ENCODE measurements at places on chromosomes 3 and 15.

DNA sequence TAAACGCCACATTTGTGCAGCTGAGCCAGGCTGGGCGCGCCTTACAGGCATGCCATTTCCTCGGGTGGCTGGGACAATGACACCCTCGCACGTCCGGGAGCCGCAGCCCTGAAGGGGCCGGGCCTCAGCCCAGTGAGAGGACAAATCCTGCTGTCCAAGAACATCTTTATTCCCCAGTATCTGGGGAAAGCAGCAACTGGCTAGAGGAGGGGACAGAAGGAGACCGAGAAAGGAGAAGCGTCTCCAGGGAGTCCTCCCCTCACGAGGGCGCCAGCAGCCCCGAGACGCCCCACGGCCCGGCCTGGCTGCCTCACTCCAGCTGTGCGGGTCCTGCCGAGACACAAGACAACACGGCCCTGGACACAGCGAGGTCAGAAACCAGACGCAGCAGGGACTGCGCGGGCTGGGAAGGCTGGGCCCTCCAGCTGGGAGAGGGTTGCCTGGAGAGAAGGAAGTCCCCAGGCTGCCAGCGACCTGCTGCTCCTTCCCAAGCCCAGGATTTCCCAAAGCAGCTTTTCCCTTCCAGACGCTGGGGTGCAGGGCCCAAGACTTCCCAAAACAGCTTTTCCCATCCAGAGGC lies 130.2 kb downstream of the CHSY1 start:
- peak; percentile 37 for DNase-seq

GRCh38 chr3:37140899-37141541 lies 33.4 kb downstream of the LRRFIP2 start:
- DNase-seq: no peak

DNA sequence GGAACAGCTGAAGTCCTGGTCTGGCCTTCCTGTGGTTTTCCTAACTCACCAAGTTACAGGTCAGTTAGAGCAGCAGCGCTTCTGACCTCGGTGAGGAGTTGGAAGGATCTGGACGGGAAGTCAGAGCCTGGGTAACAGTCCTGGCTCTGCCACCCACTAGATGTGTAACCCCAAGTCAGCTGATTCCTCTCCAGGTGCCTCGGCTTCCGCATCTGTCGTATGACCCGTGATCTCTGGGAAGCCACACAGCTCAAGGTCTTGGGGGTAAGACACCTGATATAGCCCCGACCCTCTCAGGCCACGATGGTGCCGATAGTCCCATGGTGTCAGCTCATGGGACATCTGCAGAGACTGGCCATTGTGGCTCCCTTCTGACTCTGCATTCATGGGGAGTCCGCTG lies 8.3 kb upstream of the PIGZ start:
- DNase-seq: no peak

- no peak for DNase-seq
These were observed 3.9 kb upstream of the MASP1 start for GRCh38 chr3:187295316-187296034.

GRCh38 chr3:112627419-112627818 lies 13.5 kb downstream of the CCDC80 start:
- no peak for DNase-seq

GRCh38 chr3:14208977-14209394 lies 30.4 kb downstream of the LSM3 start:
- DNase-seq: no peak

DNA sequence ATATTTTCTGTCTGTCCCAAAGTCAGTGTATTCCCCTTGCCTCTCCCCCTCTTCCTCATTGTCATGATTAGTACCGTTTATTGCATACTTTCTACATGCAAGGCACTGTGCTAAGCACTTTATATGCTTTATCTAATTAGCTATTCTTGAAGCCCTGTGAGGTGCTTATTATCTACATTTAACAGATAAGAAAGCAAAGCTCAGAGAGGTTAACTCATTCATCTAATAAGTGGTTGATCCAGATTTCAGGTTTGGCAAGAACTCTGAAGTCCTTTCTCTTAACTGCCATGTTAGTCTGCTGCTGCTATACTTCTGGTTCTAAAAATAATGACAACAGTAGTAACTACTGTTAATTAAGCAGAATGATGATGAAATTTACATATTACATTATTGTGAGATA lies 13.5 kb downstream of the IQGAP1 start:
- no peak for DNase-seq

DNA sequence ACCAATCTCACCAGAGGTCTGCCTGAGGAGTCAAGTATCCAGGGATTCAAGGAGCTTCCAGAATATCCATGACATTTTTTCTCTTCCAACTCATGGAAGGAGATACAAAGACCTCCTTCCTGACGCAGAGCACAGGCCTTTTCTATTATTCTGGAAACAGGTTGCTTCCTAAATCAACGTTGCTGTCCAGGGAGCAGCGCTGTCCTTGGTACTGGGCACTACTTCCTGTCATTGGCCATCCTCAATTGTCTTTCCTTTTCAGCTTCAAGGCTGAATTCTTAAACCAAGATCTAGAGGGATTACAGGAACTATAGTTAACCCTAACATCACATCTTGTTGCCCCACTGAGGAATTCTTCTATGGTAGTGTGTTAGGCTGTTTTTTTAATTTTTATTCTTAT lies 50.4 kb upstream of the TBC1D21 start:
- DNase-seq: no peak

GRCh38 chr3:194167480-194168282 lies 31.7 kb downstream of the HES1 start:
- DNase-seq: no peak

DNA sequence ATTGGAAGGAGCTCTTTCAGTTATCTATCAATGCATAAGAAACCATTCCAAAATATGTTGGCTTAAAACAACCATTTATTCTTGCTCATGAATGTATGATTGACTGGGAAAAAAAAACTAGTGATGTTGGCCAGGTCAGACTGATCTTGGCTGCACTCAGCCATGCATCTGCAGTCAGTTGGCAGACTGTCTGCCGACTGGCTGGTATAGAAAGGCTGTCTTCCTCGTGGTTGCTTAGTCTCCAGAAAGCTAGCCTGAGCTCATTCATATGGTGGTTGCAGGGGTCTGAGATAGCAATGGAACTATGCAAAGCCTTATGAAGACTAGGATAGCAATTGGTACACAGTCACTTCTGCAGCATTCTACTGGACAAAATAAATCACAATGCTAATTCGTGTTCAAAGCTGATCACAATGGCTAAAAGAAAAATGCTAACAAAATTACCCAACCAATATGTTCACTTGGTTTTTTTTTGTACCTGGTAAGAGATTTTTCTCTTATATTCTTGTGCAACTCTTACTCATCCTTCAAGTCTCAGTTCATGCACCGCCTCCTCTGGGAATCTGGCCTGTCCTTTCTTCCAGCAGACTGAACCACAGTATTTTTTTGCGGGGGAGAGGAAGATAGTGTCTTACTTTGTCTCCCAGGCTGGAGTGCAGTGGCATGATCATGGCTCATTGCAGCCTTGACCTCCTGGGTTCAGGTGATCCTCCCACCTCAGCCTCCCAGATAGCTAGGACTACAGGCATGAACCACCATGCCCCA lies 126.8 kb downstream of the KCNAB1 start:
- no peak for DNase-seq

DNA sequence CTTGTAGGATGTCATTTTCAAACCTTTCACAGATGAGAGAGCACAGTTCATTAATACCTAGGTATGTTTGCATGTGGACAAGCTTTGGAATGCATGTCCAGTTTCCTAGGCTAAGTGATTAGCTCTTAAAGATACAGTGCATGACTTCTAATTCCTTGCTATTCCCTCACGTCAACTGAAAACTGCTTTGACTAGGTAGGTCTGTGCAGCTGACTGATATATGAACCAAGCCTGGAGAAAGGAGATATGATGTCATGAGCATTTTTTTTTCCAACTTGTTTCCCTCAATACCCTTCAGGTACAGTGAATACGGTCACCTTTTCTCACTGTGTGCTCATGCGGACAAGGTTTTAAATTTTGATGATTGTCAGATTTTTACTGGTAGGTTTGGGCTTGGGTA lies 41.6 kb upstream of the TASOR start:
- DNase-seq: no peak

- no peak for DNase-seq
These were observed 41.2 kb downstream of the PIGB start for GRCh38 chr15:55360256-55360655.

- DNase-seq: no peak
These were observed 32.7 kb downstream of the SRGAP3 start for GRCh38 chr3:9216736-9217135.

DNA sequence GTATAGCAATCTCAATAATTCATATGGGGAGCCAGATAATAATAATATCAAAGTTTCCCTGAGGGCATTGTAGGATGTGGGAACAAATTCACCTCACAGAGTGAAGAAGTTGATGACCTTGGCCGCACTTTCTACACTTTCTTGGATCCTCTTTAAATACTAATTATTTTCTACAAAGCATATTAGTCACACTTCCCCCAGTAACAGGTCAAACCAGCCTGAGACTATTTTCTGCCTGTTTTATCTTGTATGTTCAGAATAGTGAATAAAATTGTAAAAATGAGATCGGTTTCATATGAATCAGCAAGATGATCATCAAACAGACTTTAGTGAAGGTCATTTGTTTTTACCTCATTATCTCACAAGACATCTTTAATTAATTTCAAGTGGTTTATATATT lies 2.3 kb upstream of the OR5K3 start:
- no peak for DNase-seq

- no peak for DNase-seq
These were observed 534.1 kb upstream of the KCNMB2 start for GRCh38 chr3:178002113-178002512.

DNA sequence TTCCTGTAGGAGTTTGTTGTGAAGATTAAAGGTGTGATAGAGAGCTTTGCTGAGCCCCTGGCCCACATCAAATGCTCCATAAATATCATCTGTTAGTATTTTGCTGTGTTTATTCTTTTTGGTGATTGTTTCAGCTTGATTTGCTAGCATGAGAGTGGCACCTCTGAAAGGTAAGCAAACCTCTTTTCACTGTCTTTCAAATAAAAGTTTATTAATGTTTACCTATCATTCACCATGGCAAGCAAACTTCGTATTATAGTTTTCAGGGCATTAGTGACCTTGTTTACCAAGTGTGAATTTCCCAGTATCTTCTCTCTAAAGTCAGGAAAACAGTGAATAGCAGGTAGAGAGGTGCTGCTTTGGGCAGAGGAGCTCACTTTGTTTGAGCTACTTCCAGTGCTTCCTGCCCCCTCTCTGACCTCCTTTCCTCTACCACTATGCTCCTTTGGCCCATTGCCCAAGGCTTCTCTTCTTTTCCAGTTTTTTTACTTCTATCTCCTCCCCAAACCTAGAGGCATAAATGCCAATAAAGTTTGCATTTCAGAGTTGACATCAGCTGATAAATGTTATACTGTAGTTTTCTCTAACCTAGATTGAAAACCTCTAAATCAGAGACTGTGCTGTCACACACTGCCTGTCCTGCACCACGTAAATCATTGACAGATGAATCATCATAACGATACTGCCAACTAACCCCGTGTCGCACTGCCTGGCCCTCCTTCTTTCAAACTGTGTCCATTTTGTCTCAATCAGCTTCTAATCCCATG lies 569.0 kb downstream of the TUSC7 start:
- DNase-seq: no peak

- DNase-seq: no peak
These were observed 714 bp downstream of the ECT2 start for GRCh38 chr3:172751175-172751704.

DNA sequence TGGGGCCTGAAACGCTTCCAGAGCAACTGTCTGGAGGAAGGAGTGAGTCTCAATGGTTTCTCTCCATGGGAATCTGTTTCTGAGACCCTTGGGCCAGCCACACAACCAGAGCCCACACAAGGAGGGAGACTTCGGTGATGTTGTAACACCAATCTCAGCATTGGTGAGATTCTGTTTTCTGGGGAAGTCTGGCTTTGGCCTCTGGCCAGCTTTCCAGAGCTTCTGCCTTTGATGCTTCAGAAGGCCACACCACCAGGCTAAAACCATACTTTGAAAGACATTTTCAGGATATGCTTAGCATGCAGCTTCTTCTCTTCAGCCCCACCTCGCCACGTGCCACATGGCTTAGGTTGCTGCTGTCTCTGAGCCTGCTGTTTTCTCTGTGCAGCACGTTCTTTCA lies 3.6 kb upstream of the EEFSEC start:
- no peak for DNase-seq

DNA sequence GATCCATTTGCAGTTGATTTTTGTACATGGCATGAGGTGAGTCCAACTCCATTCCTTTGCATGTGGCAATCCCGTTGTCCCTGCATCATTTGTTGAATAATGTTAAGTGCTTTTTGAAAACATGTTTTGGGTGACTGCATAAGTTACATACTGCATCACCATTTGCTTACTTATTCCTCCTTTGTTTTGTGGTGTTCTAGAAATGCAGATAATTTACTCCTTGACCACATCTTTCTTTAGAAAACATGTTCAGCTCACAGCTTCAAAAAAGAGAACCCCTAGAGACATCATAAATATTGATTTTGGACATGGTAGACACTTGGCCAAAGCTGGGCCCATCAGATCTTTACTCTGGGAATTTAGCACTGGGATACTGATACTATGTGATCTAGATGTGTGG lies 135.3 kb upstream of the DAZL start:
- DNase-seq: no peak

DNA sequence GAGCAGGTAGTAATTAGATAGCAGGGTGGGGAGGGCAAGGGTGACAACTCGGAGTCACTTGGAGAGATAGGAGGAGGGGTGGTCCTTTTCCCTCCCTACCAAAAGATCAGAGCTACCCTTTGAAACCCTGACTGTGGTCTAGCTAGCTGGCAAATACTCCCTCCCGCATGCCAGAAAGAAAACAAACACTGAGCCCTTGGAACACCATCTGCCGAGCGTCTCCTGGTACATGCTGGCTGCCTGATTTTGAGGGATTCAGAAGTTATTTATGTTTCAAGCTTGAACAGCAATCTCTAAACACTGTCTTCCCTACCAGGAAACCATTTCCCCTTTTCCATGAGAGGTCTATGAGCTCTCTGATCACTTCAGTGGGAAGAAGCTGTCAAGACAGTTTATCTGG lies 291.6 kb upstream of the CFAP20DC start:
- DNase-seq: no peak

GRCh38 chr3:59981377-59981776 lies 931.6 kb upstream of the CFAP20DC start:
- DNase-seq: peak; percentile 38

GRCh38 chr3:142940000-142940399 lies 23.5 kb downstream of the PAQR9 start:
- no peak for DNase-seq

GRCh38 chr3:179081885-179082284 lies 10.3 kb upstream of the ZMAT3 start:
- DNase-seq: no peak

DNA sequence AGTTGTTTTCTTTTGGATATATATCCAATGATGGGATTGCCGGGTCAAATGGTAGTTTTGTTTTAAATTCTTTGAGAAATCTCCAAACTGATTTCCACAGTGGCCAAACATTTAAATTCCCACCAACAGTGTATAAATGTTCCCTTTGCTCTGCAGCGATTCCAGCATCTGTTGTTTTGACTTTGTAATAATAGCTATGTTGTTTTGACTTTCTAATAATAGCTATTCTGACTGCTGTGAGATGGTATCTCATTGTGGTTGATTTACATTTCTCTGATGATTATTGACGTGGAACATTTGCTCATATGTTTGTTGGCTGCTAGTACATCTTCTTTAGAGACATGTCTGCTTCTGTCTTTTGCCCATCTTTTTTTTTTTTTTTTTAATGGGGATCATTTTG lies 332.2 kb upstream of the GBE1 start:
- DNase-seq: no peak

GRCh38 chr3:197393711-197394110 lies 95.3 kb upstream of the DLG1 start:
- DNase-seq: no peak

- no peak for DNase-seq
These were observed 779.1 kb downstream of the MECOM start for GRCh38 chr3:168884353-168884903.

- DNase-seq: no peak
These were observed 333.4 kb downstream of the SLC9A9 start for GRCh38 chr3:143514874-143515273.

Data from CD4-positive, alpha-beta T cell treated with Interleukin-17A for 4 hours (primary cell).